ENCODE measurements at places on chromosomes 7 and 10.
A peak's percentile ranks its signal among the peaks of the same experiment; 100 is the strongest.

- no peak for DNase-seq
Observed at GRCh38 chr10:44650691-44651661, 260.2 kb upstream of the TMEM72 start.

GRCh38 chr10:36171556-36171952 lies 529.5 kb upstream of the FZD8 start:
- no peak for DNase-seq

DNA sequence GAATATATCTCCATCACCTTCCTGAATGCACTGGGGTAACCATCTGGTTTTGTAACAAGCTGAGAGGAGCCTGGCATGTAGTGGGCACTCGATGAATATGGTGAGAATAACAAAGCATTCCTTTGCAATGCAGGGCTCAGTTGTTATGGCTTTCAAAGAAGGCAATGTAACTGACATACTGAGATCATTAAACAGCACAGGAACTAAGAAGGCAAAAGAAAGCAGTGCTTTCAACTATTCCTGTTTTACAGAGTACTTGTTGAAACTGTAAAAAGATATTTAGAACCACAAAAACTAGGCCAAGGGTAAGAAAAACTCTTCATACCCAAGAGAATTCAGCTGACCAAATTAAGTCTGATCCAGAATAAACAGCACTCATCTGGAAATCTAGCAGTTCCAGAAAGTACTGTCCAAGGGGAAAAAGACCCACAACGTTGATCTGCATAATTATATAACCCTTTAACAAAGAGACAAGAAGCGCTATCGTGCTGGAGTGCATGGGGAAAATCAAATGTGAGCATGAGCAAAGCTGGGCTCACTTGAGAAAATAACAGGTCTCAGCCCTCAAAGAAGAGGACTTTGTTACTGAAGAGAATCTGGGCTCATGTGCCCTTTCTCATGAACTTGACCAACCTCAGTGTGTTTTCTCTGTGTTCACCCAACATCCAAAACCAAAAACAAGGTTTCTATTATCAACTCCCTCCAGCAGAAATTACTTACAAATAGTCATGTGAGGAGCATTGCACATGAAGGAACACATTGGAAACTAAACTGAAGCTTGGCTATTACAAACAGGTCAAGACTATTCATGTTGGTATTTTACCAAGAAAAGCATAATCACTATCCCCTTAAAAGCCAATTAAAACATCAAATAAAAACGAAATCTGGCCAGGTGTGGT lies 116.2 kb downstream of the AVL9 start:
- no peak for DNase-seq

DNA sequence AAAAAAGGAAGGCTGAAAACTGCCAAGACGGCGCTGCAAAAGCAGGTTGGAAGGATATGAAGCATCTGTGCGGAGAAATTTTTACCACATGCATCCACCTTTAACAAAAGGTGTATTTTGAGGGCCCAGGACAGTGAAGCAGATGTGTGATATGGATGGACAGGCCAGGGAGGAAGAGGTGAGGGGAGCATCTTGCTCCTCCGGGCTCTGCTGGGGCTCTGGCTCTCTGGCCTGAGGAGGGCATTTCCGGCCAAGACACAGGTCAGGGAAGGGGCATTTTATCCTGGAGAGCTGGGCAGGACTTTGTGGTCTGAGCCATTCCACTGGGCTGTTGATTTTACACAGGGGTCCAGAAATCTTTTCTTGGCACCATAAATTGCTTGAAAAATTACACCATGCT lies 175.1 kb downstream of the ZMYND11 start:
- DNase-seq, result no peak

GRCh38 chr10:86547296-86547695 lies 25.7 kb upstream of the WAPL start:
- no peak for DNase-seq

DNA sequence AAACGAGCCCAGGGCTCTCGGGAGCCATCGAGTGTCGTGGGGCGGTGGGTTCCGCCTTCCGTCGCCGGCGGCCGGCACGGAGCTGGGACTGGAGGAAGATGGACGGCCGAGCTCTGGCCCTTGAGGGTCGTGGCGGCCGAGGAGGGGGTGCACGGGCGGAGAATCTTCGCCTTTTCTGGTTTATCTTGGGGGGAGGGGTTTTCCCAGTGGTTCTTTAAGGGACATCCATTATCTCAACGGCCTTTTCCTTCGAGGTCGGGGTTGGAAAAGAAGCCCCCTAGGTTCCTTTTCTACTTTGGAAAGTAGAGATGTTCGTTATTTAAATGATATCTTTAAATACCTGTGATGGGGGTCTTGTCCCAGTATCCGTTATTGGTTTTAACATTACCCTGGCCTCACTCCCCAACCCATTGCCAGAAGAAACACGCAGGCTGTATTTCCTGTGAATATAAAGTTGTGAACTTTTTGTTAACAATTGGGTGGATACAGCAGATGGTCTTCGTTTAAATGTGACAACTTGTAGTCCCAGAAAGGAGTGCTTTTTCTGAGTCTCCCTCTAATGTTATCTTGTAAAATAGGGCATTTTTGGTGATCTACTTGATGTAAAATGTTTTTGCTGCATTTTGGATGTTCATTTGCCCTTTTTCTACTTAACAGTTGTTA lies 765 bp downstream of the CCAR1 start:
- DNase-seq, result no peak

DNA sequence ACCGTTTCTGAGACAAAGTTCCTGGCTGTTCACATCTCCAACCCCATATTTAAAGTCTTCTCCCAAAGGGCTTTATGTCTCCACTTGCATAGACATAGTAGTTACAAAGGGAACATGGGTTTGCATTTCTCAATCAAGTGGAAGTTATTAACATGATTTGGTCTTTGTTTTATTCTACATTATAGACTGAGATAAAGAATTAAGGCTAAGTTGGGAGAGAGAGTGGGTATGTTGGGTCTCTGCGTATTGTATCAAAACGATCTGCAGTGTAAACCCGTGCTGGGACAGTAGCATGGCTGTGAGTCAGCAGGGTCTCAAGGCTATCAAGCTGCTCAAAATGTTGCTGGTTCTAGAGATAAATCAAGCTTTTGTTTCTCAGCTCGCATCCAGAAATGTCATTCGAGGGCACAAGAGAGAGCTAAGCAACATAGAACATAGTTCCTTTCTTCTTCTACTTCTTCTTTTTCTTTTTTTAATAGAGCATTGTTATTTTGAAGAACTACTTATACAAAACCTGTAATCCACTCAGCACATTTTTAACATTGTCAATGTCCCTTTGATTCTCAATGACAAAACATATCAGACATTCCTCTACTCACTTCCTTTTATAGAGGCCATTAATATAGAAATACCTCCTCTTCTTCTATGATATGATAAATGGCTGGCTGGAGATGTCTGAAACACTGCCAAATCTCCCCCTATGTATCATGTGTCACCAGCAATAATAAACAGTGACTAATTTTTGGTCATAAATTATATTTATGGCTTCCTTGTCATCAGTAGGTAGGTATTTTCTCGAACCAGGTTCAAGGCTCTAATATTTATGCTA lies 34.5 kb upstream of the RHOBTB1 start:
- no peak for DNase-seq

DNA sequence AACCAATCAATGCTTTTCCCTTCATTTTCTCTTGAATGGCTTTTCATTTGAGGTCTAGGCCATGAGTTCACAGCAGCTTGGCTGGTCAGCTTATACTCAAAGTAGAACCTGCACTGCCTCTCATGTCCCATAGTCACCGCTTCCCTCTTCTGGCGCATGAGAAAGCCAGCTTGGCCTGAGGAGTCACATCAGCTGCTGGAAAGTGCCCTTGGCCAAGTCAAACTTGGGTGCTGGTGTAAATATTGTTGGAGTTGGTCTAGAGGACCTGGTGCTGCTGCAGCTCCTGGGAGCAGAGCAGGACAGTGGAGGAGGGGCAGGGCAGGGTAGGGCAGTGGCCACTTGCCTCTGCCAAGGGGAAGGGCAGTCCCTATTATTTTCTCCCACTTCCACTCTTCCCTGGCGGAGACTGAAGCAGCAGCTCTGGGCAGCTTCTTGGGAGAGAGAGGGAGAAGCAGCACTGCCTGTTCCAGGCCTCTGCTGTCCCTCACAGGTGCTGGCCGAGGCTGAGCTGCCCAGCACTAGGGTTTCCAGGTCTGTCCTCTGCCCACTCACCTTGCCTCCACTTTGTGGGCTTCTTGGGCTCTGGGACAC lies 12.8 kb downstream of the UBE2D4 start:
- DNase-seq, result no peak

DNA sequence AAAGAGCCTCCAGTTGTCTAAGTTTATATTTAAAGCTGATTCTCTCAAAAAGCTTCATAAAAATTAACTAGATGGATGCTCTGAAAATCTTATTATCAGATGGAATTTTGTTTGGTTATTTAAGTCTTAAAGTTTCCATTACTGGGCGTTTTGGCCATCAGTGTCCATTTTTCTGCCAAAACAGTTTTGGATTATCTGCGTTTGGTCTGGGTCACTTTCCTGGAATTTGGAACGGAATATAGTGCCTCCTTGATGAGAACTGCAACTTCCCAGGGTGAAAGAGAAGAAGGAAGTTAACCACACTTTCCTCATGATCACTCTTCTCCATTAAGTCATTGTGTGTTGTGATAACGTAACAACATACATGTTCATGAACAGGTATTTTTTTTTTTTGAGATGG lies 764.9 kb upstream of the AUTS2 start:
- DNase-seq, result no peak

GRCh38 chr10:110600487-110601101 lies 33.1 kb downstream of the SMC3 start:
- no peak for DNase-seq

- peak; percentile 31 for DNase-seq
Observed at GRCh38 chr10:84177541-84178141, 4.0 kb downstream of the GPR15LG start.

GRCh38 chr10:3786295-3787015 lies 1.4 kb upstream of the KLF6 start:
- no peak for DNase-seq

DNA sequence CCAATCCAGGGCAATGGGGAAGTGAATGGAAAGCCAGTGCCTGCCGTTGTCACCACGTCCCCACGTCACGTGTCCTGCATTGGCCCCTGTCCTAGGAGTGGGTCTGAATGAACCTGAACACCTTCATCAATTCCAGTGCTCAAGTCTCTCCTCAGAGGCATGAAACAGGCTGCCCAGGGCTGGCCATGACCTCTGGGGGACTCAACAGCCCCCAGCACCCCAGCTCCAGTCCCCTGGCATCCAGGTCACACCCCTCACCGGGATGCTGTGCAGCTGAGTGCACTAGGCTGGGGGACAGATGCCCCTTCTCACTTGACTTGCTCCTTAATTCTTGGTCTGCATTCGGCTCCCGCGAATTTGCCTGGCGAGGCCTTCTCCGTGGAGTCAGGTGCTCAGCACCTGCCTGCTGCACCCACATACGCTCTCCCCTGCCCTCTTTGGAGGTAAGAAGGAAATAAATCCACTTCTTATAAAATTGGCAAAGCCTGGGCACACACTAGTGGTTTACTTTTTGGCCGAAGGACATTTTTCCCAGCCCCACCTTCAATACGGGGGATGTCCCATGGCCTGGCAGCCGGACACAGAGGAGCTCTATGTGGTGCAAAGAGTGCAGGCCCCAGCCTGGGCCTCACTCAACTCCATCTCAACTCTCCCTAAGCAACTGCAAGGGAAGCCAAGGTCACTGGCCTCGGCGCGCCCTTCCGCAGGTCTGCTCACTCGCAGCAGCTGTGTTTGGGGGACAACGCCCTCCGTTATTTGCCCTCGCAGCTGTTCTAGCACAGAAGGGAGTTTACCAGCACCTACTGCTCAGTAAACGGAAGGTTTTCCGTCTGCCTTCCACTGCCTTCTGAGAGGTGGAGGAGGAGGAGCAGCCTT lies 77.6 kb upstream of the SHH start:
- DNase-seq, result no peak

GRCh38 chr7:42698600-42699374 lies 213.1 kb downstream of the C7orf25 start:
- no peak for DNase-seq

GRCh38 chr7:2953099-2953498 lies 90.6 kb downstream of the CARD11 start:
- no peak for DNase-seq

GRCh38 chr7:74452748-74453321 lies 871 bp upstream of the GTF2IRD1 start:
- no peak for DNase-seq

- no peak for DNase-seq
Observed at GRCh38 chr7:15411019-15411418, 150.8 kb downstream of the AGMO start.

DNA sequence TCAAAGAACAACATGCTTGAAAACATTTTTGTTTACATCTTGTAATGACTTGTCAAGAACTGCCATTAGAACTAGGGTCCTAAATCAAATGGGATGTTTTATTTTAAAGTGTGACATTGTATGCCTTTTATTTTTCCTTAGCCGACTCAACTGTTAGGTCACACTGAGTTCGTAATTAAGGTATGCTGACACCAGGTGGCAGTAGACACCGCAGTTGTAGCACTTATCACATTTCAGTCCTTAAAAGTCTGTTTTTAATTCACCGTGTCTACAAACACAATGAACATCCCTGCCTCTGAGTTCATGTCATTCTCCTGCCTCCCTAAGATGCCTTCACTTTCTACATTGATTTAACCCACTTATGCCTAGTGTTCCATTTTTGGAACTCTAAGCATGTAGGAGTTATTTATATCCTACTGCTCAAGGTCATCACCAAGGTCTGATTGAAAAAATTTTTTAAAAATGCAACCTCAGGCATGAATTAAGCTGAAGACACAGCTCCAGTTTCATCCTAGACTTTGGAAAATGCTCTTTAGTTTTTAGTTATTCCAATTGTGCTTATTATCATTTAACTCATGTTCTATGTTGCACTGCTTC lies 186.1 kb downstream of the BMPER start:
- DNase-seq, result no peak

DNA sequence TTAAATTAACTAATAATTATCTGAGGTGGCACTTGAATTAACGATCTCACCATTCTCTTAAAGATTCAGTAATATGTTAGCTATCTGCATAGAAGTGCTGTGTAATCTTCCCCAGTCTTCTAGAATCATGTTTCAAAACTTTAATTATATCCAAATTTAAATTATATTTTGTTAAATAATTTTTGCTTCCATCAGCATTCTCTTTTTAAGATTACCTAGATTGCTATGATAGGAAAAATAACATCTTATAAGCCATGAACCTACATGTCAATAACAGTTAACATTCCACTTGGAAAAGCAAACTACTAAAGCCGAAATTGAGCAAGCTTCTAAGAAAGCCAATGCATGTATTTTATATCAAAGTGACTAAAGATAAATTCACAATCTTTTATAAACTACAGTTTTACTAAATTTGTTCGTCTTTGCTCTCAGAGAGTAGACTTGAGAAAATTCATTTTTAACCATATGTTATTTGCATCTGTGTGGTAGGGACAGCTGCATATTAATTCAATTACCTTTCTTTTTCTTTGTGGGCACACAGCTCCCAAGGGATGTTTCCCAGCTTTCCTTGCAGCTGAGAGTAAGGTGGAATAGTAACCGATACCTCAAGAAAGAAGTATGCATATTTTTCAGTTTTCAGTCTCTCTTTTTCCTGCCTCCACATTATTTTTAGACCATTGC lies 105.4 kb upstream of the ABCB5 start:
- DNase-seq, result no peak

GRCh38 chr7:74020390-74020789 lies 7.6 kb upstream of the ELN start:
- no peak for DNase-seq

All from stimulated activated CD8-positive, alpha-beta memory T cell treated with anti-CD3 and anti-CD28 coated beads, Interleukin-12 subunit alpha, Interleukin-12 subunit beta, amount 100 ng/mL, for 4 hours (primary cell).